ENCODE measurements at places on chromosomes 4 and X. TPM values are rescaled to one million over a fixed set of nuclear protein-coding genes. Genes with fewer than 3 reads are reported as not detected.

The SPANXD gene
- not detected for total RNA-seq

The VSIG4 gene
- not detected for total RNA-seq

The NAP1L2 gene
- total RNA-seq: 2.2 TPM

DNA sequence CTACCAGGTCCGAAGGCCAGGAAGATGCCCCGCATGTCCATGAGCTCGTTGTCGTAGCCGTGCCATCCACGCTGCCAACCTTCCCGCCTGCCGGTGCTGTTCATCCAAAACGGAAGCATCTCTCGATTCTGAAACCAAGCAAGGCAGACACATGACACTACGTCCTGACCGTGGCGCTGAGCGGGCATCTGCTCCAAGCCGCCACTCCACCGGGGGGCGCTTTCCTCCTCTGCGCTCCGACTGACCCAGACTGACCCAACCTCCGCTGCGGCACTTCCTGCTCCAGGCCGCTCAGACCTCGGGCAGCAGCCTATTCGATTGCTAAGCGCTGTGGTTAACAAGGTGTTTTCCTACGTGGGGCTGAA, 120.5 kb downstream of the ENPP6 start:
- peak; percentile 10 for DNase-seq

- no peak for DNase-seq
These were observed 215.0 kb upstream of the GIMD1 start for GRCh38 chr4:106583567-106583966.

GRCh38 chr4:125681240-125681639, 366.5 kb downstream of the FAT4 start:
- no peak for DNase-seq

DNA sequence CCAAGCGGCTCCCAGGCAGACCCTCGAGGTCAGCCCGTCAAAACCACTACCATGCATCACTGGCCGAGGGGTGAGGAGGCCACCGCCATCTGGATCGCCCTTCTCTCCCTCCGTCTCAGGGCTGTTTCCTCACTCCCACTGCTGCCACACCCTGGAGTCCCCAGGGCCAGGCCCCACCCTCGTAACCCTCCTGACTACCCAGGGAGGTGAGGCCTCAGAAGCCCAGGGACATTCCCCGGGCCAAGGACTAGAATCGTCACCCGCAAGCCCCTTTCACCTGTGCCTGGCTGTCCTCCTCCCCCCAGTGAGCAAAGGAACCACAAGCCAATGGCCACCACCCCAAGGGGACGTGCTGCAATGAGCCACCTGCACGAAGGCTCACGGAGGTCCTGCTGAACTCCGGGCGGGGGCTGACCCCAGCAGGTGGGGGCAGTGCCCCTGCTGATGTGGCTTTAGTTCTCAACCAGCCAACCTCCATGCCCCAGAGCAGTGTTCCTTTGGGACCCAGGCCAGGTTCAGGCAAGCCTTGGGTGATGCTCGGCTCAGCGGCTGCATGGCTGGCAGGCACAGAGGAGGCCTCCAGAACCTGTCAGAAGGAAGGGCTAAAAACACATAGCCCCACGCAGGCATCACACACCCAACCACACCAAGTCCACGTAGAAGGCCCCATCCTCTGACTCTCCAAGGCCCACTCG, 23.8 kb downstream of the PPP2R2C start:
- DNase-seq: no peak

DNA sequence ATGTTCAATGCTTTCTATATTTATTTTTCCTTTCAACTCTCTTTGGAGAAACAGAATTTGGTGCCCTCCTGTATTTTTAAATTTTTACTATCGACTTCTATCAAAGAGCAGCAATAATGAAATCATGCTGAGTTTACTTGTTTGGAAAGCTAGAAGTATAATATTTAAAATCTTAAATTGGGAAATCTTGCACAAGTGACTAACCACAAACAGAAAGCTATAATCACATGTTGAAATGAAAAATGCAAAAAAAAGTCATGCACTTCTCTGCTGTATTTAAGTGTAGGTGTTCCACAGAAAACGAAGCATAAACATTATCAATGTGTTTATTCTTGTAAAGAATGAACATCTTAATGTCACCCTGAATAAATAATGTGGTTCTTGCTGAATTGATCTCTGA, 306.1 kb downstream of the PCDH18 start:
- no peak for DNase-seq

- no peak for DNase-seq
These were observed 356.5 kb downstream of the PDGFC start for GRCh38 chr4:156615066-156615531.

- DNase-seq: no peak
These were observed 35.3 kb downstream of the CXCL1 start for GRCh38 chr4:73904491-73904890.

The CSN1S1 gene
- total RNA-seq: not detected

The PCDH7 gene
- total RNA-seq: not detected

The SORCS2 gene
- total RNA-seq: not detected

The LRIT3 gene
- 0.15 TPM for total RNA-seq

- no peak for DNase-seq
These were observed 65.6 kb downstream of the POLR2B start for GRCh38 chr4:57044279-57044678.

DNA sequence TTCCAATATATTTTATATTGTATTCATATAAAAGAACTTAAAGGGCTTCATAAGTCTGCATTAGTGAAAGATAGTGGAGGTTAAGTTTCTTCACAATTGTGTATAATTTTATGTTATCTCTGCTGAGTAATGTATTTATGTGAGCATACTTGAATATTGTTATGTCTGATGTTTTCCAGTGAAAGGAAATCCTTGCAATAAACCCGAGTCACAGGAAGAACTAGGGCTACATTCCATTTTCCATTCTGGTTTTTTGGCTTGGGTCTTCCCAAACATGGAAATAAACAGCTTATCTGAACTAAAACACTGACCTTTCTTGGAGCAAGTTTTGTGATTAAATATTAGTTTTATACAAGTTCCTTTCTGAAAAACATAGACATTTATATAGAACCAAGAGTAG, 231.3 kb upstream of the GPRIN3 start:
- no peak for DNase-seq

DNA sequence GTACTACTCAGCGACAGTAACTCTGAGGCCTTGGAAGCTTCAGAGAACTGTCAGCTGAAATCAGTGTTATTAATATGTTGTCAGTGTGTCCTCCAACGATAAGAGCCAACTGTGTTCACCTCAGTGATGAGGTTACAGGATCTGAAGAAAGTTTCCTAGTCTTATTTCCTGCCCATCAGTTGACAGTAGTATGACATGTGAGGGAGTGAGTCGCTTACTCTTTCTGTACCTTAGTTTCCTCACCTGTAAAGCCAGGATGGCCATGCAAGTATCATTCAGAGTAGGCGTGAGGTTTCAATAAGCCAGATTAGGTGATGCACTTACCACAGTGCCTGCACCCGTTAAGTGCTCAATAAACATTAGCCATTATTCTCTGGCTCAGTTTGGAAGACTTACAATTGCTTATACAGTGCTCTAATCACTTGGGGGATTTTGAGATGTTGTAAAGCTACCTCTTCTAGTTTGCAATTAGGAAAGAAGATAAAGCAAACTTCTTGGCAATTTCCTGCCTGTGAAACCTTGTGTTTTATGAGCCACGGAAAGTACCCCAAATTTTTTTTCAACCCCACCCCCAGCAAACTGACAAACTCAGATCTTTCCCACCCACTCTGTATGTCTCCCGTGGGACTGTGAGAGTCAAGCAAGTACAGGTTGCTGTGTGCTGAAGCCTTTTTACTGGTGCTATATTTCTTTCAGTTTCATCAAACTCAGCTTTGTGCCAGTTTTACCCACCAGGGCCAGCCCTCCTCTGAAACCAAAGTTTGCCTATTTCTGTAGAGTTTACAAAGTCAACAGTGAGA, 62.2 kb downstream of the ANXA3 start:
- DNase-seq: no peak

GRCh38 chr4:55754754-55755350, 64.7 kb upstream of the EXOC1L start:
- no peak for DNase-seq

- no peak for DNase-seq
These were observed 13.1 kb upstream of the RPL34 start for GRCh38 chr4:108607079-108607815.

The WDR45 gene
- 44.0 TPM for total RNA-seq

The CTAG1A gene
- not detected for total RNA-seq

The KLF8 gene
- total RNA-seq: 12.8 TPM

GRCh38 chr4:167581449-167581965, 347.2 kb upstream of the SPOCK3 start:
- no peak for DNase-seq

DNA sequence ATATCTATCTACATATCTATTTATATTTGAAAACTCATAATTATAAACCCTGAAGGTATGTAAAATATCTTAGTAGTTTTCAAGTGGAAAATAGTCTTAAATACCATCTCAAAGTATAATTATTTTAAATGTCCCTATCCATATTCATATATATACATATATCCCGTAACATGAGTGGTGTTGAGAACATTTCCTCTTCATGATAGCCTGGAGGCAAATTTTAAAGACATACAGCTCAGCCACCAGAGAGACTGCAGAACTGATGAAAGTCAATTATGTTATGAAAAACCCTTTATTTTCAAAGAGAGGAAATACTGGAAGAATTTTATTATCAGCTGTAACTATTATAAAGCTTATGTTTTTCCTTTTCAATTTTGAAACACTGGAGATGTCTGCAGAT, 1806.7 kb upstream of the PCDH7 start:
- DNase-seq: no peak

DNA sequence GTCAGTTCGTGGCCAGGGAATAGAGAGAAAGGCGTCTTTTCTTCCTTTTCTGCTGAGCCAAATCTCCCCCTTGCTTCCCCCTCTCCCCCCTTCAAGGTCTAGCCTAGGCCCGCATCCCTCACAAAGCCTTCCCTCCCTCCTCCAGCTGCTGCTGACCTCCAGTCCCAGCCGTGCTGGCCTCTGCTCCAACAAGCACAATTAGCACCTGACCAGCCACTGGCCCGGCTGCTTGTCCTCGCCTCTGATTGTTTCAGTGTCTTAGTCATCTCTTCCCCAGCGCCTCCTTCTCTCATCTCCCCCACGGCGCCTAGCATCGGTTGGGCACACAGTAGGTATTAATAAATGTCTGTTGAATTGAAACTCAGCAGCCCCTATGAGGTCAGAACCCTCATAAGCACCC, 4.2 kb downstream of the ELF4 start:
- DNase-seq: no peak

GRCh38 chrX:1537031-1537715, at the start of gene P2RY8:
Gene P2RY8, minus strand, starts transcription at chrX:1537185. Its CDS starts 70,627 bp downstream, at chrX:1466558.
- peak; percentile 87 for DNase-seq

All from activated CD4-positive, alpha-beta T cell treated with anti-CD3 and anti-CD28 coated beads, Interleukin-2, amount 10 ng/mL, durations not matched to agents 7 days and 5 days (primary cell).